ENCODE measurements at places on chromosomes 5 and 9.

- DNase-seq, result no peak
Measured at GRCh38 chr9:70987986-70988385, 133.4 kb downstream of the TRPM3 start.

DNA sequence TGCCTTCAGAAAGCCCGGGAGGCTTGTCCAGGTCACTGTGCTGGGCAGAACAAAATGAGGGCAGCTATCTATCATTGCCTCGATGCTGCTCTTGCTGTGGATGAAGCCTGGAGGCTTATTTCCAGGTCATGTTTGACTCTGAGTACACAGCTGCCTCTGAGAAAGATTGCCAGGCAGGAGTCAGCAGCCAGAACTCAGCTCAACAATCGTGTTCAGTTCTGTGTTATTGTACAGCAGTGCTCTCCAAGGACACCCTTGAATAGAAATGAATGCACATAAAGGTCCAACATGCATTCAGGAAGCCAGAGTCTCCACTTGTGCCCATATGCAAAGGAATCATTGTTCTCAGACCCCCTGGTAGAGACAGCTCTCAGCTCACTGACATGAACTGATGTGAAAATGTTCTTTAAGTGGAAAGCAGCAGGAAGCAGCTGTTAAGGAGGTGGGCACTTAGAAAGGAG lies 61.7 kb upstream of the ZFR start:
- no peak for DNase-seq

GRCh38 chr5:44565902-44566301 lies 176.7 kb upstream of the FGF10 start:
- DNase-seq, result no peak

DNA sequence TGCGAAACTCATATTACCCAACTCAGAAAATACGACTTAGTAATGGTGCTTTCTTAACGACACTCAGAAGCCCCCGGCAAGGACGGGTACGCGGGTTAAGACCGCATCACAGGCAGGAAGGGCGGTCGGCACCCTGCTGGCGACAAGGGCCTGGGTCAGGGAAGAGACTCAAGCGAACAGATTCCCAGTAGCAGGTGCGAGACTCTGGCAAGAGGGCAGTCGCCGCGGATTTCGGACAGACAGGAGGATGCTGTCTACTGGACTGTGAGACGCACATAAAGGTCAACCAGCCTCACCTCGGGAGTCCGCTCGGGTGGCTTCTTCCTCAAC lies 398 bp downstream of the RAPGEF6 start:
- peak; percentile 83 for DNase-seq

GRCh38 chr9:119959846-119960545 lies 590.8 kb upstream of the BRINP1 start:
- no peak for DNase-seq

DNA sequence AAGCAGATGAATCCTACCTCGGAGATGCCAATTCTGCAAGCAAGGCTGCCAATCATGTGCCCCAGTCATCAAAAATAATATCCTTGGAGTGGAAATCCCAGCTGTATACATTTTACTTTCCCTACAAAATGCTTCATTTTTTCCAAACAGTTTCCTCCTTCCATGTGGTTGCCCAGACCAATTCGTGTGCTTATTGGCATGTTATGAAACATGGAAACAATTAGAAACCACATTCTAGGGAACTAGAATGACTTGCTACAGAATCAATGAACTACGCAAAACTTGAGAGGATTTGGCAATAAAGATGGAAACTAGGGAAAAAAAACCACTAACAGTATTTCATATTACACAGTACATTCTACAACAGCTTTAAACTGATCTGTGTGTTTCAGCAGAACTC lies 584.5 kb upstream of the DMAC1 start:
- no peak for DNase-seq

DNA sequence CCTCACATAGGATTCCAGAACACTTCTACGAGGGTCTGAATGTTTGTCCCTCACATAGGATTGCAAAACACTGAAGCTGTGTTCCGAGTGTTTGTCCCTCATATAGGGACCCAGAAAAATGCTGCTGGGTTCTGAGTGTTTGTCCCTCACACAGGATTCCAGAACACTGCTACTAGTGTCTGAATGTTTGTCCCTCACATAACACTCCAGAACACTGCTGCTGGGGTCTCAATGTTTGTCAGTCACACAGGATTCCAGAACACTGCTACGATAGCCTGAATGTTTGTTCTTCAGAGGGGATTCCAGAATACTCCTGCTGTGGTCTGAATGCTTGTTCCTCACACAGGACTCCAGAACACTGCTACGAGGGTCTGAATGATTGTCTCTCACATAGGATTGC lies 218.7 kb downstream of the FOXD4L6 start:
- DNase-seq, result no peak
